Spinal cord (tissue), 10 donors: ENCODE measurements at places on chromosomes 11 and 22. TPM values are rescaled to one million over a fixed set of nuclear protein-coding genes. Genes with fewer than 3 reads are reported as not detected.

The LDLRAD3 gene
- polyA plus RNA-seq: 23.9 TPM

The ARFGAP3 gene
- polyA plus RNA-seq: 37.0 TPM

The POU2AF1 gene
- polyA plus RNA-seq: 0.63 TPM

The POU2AF3 gene
- 2.7 TPM for polyA plus RNA-seq

The MFRP gene
- 0.09 TPM for polyA plus RNA-seq

The NPAS4 gene
- polyA plus RNA-seq: 0.33 TPM

The SMC1B gene
- polyA plus RNA-seq: 0.14 TPM

DNA sequence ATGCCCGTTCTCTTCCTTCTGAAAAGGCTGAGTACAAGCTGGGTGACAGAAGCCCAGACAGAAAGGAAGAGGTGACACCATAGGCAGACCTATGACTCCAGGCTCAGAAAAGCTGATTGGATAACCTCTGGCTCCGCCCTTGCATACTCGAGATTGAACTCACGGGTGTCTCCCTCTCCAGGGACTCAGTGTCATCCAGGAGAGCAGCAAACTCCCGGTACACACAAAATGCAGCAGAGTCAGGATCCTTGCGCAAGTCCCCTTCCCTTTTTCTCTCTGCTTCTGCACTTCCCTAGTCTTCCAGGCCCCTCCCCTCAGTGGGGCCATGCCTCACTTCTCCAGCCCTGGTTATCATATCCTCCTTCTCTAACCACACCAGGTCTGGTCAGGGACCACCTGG, 9.8 kb downstream of the SCN4B start:
- H3K36me3 ChIP-seq: peaks cover 5% of the 10 kb centered on the region
- peaks cover 14% of the 10 kb centered on the region for H3K27me3 ChIP-seq
- H3K27ac ChIP-seq: no peak overlapping the region
- peaks cover 15% of the 10 kb centered on the region for H3K4me1 ChIP-seq

- H3K4me3 ChIP-seq: no peak overlapping the region
- no peaks in the 10 kb centered on the region for H3K36me3 ChIP-seq
- no peak overlapping the region for H3K27ac ChIP-seq
- H3K27me3 ChIP-seq: no peaks in the 10 kb centered on the region
- no peak for DNase-seq
Observed at GRCh38 chr22:49229483-49230193, 598.0 kb downstream of the BRD1 start.

GRCh38 chr11:117597071-117597470, 199.9 kb downstream of the DSCAML1 start:
- H3K36me3 ChIP-seq: no peaks in the 10 kb centered on the region
- no peaks in the 10 kb centered on the region for H3K27me3 ChIP-seq
- no peak overlapping the region for H3K27ac ChIP-seq
- no peak overlapping the region for H3K4me3 ChIP-seq
- peaks cover 49% of the 10 kb centered on the region for H3K4me1 ChIP-seq

GRCh38 chr22:17339095-17339693, 30.1 kb upstream of the CECR2 start:
- no peak for DNase-seq
- no peak overlapping the region for H3K4me3 ChIP-seq
- no peaks in the 10 kb centered on the region for H3K36me3 ChIP-seq
- no peaks in the 10 kb centered on the region for H3K4me1 ChIP-seq
- no peak overlapping the region for H3K27ac ChIP-seq
- H3K27me3 ChIP-seq: no peaks in the 10 kb centered on the region

DNA sequence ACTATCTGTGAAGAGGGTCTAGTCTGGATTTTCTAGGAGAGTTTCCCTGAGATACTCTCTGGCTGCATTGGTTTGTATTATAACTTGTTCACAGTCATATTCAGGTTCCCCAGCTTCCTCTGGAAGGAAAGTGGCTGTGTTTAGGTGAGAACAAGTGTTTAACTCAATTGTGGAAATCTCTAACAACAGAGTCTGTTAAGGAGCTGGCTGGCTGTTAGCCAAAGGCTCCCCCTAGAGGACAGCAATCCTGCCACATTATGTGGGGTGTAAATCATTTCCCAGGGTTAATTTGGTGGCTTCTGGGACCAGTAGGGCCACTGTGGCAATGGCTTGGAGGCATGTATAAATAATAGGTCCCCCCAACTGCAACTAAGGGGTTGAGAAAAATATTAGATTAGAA, 18.4 kb downstream of the MS4A6E start:
- no peaks in the 10 kb centered on the region for H3K4me1 ChIP-seq
- no peaks in the 10 kb centered on the region for H3K27me3 ChIP-seq
- no peak overlapping the region for H3K4me3 ChIP-seq
- no peaks in the 10 kb centered on the region for H3K36me3 ChIP-seq

DNA sequence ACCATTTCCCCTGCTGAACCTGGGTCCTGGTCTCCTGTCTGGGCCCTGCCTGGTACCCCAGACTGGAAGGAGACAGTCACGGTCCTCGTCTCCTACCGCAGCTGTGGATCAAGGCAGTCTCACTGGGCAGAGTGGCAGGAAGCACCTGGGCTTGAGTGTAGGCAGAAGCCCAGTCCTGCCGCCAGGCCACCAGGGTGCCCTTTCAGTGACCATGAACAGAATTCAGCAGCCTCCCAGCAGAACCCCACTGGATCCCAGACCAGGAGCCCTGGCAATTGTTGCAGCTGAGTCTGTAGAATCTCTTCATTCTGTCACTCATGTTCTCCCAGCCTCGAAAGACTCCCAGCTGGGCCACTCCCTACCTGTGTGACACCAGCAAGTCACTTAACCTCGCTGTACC, 25.5 kb upstream of the CREB3L1 start:
- peaks cover 3% of the 10 kb centered on the region for H3K4me1 ChIP-seq
- no peak for DNase-seq
- no peak overlapping the region for H3K27ac ChIP-seq
- H3K36me3 ChIP-seq: no peaks in the 10 kb centered on the region

- H3K4me1 ChIP-seq: peaks cover 77% of the 10 kb centered on the region
- DNase-seq: peak; percentile 19
- H3K27ac ChIP-seq: peak overlapping the region; percentile 1
Observed at GRCh38 chr22:24430431-24431308, 3.3 kb downstream of the ADORA2A start.

DNA sequence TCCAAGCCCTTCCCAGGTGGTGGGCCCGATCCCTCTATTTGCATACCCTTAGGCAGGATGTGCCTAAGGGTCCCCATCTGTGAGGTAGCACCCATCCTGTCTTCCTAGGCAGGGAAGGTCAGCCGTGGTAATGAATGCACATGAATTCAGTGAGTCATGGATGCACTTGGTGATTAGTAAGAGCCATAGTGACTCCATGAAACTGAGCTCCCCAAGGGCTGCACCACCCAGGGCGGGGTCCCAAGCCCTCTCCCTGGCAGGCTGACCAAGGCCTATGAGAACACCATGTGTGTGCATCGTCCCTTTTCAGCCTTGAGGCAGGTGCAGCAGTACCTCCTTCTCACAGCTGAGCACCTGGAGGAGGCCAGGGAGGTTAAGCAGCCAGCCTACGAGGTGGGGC, 15.6 kb upstream of the SUSD2 start:
- no peak overlapping the region for H3K27ac ChIP-seq
- H3K4me3 ChIP-seq: no peak overlapping the region
- H3K27me3 ChIP-seq: no peaks in the 10 kb centered on the region
- H3K36me3 ChIP-seq: peaks cover 83% of the 10 kb centered on the region
- DNase-seq: no peak
- H3K4me1 ChIP-seq: peaks cover 31% of the 10 kb centered on the region

DNA sequence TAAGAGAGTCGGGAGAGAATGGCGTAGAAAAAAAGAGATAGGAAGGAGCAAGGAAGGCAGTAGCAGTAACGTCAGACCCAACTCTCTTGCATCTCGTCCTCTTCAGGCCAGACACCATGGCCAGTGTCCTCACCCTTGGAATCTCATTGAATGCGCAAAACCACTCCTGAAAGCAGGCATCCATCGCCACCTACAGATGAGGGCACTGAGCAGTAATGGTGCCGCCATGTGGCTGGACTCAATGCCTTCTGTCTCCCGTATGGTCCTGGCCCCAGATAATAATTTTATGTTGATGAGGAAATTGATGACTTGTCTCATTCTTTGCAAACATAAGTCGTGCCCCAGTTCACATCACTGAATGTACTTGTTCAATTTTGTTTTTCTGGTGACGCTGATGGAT, 17.8 kb upstream of the ALX4 start:
- H3K27me3 ChIP-seq: peaks cover 75% of the 10 kb centered on the region
- no peaks in the 10 kb centered on the region for H3K4me1 ChIP-seq
- H3K4me3 ChIP-seq: no peak overlapping the region
- H3K36me3 ChIP-seq: no peaks in the 10 kb centered on the region

- no peak overlapping the region for H3K27ac ChIP-seq
- no peaks in the 10 kb centered on the region for H3K36me3 ChIP-seq
- DNase-seq: no peak
- H3K4me1 ChIP-seq: no peaks in the 10 kb centered on the region
- H3K27me3 ChIP-seq: no peaks in the 10 kb centered on the region
Observed at GRCh38 chr11:125835748-125836147, 2.6 kb downstream of the PATE4 start.

DNA sequence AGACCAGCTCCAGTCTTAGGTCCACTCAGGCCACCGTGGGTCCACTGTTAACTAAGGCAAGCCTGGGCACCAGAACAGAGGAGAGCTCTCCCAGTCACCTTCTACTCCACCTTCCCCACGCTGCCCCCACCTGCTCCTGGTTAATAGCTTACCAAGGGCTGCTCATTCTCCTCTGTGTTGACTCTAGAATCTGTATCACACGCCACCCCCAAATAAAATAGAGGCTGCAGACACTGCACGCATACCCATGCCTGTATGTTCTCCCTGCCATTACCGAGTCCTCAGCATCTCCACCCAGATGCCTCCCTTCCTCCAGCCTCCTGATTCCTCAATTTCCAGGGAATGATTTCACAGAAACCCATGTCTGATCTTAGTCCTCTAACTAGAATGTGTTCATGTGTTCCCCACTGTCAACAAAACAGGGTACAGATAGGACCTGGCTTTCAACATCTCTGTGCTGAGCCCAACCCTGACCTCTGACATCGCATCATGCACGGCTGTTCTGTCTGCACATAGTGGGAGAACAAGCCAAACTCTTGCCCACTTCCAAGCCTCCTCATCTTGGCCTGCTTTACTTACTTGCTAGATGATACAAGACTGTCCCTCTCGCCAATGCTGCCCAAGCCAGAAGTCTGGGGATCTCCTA, 49.8 kb downstream of the SMCO4 start:
- peaks cover 2% of the 10 kb centered on the region for H3K4me1 ChIP-seq
- no peaks in the 10 kb centered on the region for H3K36me3 ChIP-seq
- no peak overlapping the region for H3K27ac ChIP-seq
- no peak overlapping the region for H3K4me3 ChIP-seq

DNA sequence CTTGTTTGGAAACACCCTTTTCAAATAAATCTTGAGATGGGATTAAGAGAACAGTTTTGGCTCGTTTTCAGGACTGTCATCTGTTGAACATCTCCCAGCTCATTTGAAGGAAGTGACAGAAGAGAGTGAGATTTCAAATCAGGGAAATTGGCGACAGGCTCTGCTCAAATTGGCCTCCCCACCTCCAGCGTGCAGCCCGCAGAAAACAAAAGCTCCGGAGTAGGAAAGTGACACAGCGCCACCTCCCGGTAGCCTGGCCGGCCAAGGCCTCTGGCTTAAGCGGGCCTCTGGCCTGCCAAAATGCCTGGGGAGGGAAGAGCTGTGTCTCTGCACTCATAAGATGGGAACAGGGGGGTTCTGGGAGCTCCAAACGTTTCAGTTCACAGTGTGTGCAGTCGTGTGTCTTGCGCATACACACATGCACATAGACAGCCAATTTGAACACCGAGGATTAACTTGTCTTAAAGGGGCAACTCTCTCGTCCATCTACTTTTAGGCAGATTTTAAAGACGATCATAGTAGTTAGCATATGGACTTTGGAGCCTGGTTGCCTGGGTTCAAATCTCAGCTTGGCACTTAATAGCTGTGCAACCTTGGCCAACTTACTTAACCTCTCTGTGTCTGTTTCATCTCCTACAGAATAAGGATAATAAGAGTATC, 132.7 kb upstream of the RCN1 start:
- peaks cover 4% of the 10 kb centered on the region for H3K4me1 ChIP-seq
- H3K27ac ChIP-seq: no peak overlapping the region
- H3K4me3 ChIP-seq: no peak overlapping the region
- no peaks in the 10 kb centered on the region for H3K27me3 ChIP-seq
- DNase-seq: peak; percentile 50
